ENCODE measurements at places on chromosomes 11 and 22. TPM values are rescaled to one million over a fixed set of nuclear protein-coding genes. Genes with fewer than 3 reads are reported as not detected.

Gene TMEM41B
- 46.5 TPM for total RNA-seq

Gene ZNF70
- 3.3 TPM for total RNA-seq

Gene SLC22A12
- total RNA-seq, result not detected

Gene LRRC74B
- total RNA-seq, result not detected

Gene MOGAT2
- 0.11 TPM for total RNA-seq

Gene FXYD2
- 1.4 TPM for total RNA-seq

Gene PTDSS2
- total RNA-seq, result 56.8 TPM

Gene BACE1-AS
- 12.2 TPM for total RNA-seq

Gene XKR3
- total RNA-seq, result not detected

Gene PLA2G6
- 44.1 TPM for total RNA-seq

Gene HPS5
- total RNA-seq, result 15.3 TPM

Gene DGCR8
- 55.0 TPM for total RNA-seq

Gene BEST1
- 0.17 TPM for total RNA-seq

Gene NAP1L4
- total RNA-seq, result 189 TPM

Gene LRRC32
- 1.6 TPM for total RNA-seq

Gene ZNF215
- 14.1 TPM for total RNA-seq

Gene NPAS4
- total RNA-seq, result 0.44 TPM

Gene ROM1
- total RNA-seq, result 0.94 TPM

Gene OR10D3
- not detected for total RNA-seq

Gene MAFF
- 4.6 TPM for total RNA-seq

Gene SCGB1A1
- total RNA-seq, result 1.6 TPM

Gene SLC22A8
- not detected for total RNA-seq

Gene TBX10
- total RNA-seq, result 0.21 TPM

Gene RBFOX2
- 102 TPM for total RNA-seq

Gene APOA1
- 4.4 TPM for total RNA-seq

Gene DBX1
- 0.14 TPM for total RNA-seq

Gene SLC22A9
- total RNA-seq, result not detected

Gene NAALAD2
- total RNA-seq, result 3.7 TPM

Gene GLYATL1
- 9.4 TPM for total RNA-seq

Gene MAPK8IP2
- total RNA-seq, result 1.8 TPM

Gene TIMP3
- 4.0 TPM for total RNA-seq

Gene C11orf21
- not detected for total RNA-seq

Gene GRK3
- 27.1 TPM for total RNA-seq

Gene OR4A16
- total RNA-seq, result not detected

Gene CREBZF
- 48.6 TPM for total RNA-seq
